ENCODE measurements at places on chromosomes 2 and 18.

- DNase-seq = no peak
Measured at GRCh38 chr2:60976875-60977561, 40.5 kb upstream of the PEX13 start.

- DNase-seq = no peak
Measured at GRCh38 chr18:26719896-26720295, 145.6 kb downstream of the AQP4 start.

DNA sequence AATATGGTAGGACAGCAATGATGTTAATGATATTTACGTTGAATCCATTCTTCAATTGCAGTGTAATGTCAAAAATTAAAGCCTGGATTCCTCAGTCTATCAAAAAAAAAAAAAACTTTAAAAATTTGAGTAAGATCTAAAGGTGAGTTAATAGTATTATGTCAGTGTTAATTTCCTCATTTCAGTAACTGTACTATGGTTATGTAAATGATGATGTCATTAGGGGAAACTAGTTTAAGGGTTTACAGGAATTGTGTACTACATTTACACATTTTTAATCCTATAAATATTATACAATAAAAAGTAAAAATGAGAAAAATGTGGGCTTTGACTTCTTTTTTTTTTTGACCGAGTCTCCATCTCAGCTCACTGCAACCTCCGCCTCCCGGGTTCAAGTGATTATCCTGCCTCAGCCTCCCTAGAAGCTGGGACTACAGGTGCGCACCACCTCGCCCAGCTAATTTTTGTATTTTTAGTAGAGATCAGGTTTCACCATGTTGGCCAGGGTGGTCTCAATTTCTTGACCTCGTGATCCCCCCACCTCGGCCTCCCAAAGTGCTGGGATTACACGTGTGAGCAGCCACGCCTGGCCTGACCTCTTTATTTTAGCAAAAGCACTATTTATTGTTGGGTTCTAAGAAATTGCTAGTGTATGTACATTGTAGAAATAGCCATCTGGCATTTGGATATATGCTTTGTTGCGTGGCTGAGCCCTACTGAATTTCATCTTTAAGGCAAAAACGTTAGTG lies 106.5 kb downstream of the XIRP2 start:
- no peak for DNase-seq

- DNase-seq = no peak
Measured at GRCh38 chr2:16665748-16666448, at the start of gene CYRIA. CYRIA (minus strand) TSS chr2:16665834; CDS start chr2:16588119, 77,715 bp downstream.

DNA sequence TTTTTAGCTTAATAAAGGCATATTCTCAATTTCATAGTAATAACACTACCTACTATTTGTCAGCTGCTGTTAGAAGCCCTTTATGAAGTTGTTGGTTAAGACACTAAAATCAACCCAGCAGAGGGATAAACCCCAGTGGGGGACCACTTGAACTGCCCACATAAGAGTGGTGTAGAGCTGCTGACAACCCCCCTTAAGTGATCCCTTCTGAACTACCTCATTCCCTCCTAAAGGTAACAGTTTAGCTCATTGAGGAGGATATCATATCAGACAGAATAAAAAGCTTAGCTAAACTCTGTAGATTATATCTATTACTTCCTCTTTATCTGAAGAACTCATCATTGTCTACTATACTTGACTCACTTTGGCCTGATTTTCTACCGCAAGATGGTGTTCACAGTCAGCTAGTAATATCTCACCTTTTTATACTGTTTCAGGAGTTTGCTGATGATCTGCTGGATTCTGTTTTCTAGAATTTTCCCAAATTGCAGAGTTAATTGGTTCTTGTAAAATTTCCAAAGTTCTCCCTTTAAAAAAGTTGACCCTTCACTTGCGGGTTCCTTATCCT lies 16.2 kb downstream of the GALM start:
- DNase-seq = no peak

DNA sequence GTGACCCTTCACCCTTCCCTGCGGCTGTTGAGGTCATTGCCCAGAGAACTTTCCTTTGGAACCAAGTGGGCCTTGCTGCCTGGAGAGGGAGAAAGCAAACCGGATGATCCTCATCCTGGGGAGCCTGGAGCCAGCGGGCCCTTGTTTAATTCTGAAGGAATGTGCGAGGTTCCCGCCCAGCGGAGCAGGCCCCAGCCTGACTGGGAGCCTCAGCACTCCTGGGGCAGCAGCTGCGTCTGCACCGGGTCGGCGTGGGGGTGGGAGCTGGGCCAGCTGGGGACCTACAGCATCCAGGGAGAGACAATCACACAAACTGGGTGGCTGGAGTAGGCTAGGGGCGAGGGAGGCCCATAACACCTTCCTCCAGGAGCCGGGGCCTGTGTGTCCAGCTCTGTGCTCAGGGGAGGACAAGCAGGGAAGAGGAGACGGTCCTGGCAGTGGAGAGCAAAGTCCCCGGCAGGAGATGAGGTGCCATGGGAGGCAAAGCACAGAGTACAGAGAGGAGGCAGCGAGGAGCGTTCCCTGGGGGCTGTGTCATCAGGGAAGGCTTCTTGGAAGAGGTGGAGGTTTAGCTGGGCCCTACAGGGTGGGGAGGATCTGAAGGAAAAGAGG lies 61.9 kb upstream of the HAAO start:
- DNase-seq = no peak

DNA sequence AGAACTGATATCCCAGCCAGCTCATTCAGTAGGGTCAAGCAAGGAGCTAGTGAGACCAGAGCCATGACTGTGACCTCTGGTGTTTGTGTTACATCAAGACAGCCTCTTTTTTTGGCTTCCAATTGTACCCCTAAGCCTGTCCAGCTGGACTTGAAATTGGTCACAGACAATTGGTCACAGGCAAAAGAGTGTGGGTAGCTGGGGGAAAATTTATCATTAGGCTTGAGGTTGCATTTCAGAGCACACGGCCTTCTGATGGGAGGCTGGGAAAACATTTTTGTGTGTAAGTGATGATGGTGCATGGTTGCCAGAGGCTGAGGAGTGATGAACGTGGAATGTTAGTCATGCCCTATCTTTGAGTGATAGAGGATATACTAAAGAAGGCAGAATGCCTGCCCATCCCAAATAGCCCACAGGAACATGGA lies 285.1 kb upstream of the SLC14A2 start:
- DNase-seq = no peak

GRCh38 chr2:211487733-211488132 lies 931.3 kb downstream of the CPS1 start:
- DNase-seq = no peak

DNA sequence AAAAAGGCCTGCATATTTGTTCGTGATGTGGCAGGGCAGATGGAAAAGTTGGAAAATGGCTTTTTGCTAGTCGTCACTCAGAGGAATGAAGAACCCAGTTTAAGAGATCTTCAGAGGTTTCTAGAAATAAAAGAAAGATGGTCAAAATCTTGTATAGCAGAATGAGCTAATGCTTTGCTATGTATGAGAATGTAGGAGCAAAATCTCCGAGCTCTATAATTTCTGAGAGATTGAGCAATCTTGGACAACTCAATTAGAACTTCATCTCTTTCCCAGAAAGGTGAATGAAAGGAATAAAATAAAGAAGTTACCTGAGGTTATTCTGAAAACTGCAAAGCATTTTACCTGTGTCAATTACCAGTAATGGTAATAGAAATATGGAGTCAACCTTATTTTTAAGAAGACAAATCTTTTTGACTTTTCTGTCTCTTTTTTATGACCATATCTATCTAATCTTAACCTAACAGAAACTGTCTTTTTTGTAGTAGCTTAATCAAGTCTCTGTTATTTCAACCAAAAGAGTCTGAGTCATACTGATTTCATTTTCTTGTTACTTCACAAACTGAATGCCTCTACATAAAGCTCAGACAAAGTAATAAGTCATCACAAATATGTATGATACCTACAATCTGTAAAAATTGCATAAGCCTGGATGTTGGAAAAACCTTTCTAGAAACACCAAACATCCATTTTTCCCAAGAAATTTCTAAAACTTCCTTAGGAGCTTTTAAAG lies 32.5 kb downstream of the CCDC68 start:
- DNase-seq = no peak

GRCh38 chr2:199261239-199261638 lies 196.5 kb downstream of the SATB2 start:
- DNase-seq = no peak

Data from cerebellar nuclear complex (tissue), 1 donor.